ENCODE measurements at places on chromosomes 2 and 18. TPM values are rescaled to one million over a fixed set of nuclear protein-coding genes. Genes with fewer than 3 reads are reported as not detected.

Gene BARD1
- 9.8 TPM for total RNA-seq

DNA sequence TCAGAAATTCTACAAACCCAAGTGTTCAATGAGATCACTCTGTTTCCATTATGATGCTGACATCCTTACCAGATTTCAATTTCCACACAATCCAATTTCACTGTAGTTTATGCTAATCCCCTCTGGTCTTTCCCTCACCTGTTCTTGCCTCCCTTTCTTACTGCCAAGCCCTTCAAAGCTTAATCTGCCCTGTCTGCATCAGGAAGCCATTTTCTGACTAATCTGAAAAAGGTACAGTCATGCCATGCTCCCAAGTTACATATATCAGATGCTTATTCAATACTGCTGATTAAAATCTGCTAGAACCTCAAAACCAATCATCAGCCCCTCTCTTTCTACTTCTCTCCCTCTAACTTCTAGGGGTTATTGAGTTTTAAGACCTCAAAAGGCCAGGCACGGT is 8.9 kb downstream of the KRTCAP3 start:
- DNase-seq: no peak

- DNase-seq: no peak
Observed at GRCh38 chr2:38380397-38381130, 3.5 kb upstream of the ATL2 start.

GRCh38 chr2:54360055-54360792 is 95.9 kb upstream of the SPTBN1 start:
- DNase-seq: peak; percentile 20

GRCh38 chr18:8778824-8779223 is 73.5 kb downstream of the MTCL1 start:
- DNase-seq: no peak

GRCh38 chr2:26068602-26069298 is 34.9 kb downstream of the RAB10 start:
- DNase-seq: peak; percentile 92

DNA sequence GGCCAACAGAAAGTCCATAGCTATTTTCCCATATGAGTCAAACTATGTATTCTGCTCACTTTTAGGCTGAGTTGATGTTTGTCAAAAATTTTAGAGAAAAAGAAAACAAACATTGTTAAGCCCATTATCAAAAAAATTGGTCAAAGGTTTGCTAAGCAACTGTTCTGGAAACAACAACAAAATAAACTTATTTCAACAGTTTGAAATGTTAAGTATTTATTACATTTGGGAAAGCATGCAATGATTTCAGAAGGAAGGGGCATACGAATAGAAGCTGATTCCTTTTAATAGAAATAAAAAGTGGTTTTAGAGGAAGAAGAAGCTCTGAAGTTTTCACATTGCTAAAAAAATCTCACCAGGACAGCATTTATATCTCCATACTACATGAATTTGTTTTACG is 1837.5 kb upstream of the CELF4 start:
- DNase-seq: no peak

- DNase-seq: peak; percentile 57
Observed at GRCh38 chr2:201234663-201235135, 25.6 kb upstream of the CASP8 start.

DNA sequence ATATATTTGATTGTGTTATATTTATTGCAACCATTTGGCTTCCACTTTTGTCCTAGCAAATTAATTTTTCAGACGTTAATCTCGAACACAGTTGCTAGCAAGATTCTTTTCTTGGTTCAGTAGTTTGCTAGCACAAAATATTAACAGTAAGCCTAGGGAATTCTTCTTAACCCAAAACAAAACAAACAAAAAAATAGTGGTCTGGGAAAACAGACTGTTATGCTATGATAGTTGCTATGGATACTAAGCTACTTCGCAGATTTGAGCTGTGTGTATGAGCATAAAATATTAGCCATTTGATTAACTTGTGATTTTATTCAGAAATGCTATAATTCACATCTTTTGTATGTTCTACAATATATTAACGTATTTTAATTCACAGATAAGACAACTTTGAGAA is 541.5 kb upstream of the NETO1 start:
- peak; percentile 36 for DNase-seq
